ENCODE measurements at places on chromosomes 4 and X.

GRCh38 chr4:39020130-39020529 lies 12.1 kb downstream of the TMEM156 start:
- no peak for DNase-seq

GRCh38 chr4:78691971-78692821 lies 84.0 kb upstream of the BMP2K start:
- DNase-seq = no peak

GRCh38 chrX:86047174-86047935 lies at the start of gene CHM:
TSS of gene CHM (minus strand) at chrX:86047558. CDS start at chrX:86047532, 26 bp downstream.
- peak; percentile 14 for DNase-seq

DNA sequence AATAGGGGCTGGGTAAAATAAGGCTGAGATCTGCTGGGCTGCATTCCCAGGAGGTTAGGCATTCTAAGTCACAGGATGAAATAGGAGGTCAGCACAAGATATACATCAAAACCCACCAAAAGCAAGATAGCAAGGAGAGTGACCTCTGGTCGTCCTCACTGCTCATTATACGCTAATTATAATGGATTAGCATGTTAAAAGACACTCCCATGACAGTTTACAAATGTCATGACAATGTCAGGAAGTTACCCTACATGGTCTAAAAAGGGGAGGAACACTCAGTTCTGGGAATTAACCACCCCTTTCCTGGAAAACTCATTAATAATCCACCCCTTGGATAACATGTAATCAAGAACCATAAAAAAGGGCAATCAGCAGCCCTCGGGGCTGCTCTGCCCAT lies 403.6 kb downstream of the KCNIP4 start:
- no peak for DNase-seq

DNA sequence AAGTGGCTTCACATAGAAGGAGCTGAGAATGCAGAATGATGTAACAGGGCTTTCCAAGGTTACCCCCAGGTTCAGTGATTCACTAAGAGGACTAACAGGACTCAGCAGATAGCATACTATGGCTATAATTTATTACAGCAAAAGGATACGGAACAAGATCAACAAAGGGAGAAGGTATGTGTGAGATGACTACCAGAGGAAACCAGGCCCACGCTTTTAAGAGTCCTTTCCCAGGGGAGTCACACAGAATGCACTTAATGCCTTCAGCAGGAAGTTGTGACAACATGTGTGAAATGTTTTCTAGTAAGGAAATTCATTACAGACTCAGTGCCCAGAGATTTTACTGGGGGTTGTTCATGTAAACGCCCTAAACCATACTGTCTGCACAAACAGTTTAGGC lies 373.6 kb upstream of the MAGEB2 start:
- DNase-seq = no peak

All from stimulated activated CD4-positive, alpha-beta T cell treated with anti-CD3 and anti-CD28 coated beads, Interleukin-1b, Interleukin-23, amount 100 ng/mL, for 1 hour (primary cell).